ENCODE measurements at places on chromosomes 2 and 18.

- DNase-seq, result no peak
Measured at GRCh38 chr2:239640676-239641578, 240.1 kb upstream of the HDAC4 start.

DNA sequence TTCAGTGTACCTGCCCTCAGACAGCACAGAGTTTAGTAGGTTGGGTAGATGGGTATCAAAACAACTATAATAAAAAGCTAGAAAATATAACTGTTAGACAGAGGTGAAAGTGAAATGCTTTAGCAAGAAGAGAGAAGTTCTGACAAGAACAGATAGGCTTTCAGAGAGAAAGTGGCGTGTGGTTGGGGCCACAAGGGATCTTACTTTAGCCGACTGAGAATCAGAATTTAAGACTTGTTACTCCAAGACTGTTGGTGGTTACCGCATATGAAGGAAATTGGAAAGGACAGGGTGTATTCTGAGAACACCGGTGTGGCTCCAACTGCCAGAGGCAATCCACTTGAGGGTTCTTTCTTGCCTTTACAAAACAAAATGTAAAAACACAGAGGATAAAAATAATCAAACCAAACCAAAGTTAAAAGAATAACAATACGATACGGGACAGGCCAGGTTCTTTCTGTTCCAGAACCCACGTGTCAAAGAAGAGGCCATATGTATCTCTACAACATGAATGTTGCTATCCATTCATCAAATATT, 44.4 kb upstream of the AGPS start:
- no peak for DNase-seq

DNA sequence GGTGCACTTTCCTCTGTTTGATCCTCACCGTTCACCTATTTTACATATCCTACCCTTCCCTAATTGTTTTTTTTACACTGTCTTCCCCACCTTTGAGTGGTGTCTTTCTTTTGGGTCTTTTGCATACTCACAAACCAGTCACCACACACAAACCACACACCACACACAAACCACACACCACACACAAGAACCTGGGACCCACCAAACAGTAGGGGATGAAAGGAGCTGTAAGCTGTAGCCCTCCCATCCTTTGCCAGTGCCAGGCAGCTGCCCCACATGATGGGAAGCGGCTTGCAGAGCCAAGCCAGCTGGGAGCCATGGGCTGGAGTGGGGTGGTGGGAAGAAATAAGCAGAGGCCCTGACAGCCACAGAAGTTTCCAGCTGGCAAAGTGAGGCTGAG, 38.9 kb upstream of the MSH6 start:
- DNase-seq, result no peak

- DNase-seq, result no peak
Measured at GRCh38 chr2:203404996-203405395, 76.8 kb downstream of the ABI2 start.

DNA sequence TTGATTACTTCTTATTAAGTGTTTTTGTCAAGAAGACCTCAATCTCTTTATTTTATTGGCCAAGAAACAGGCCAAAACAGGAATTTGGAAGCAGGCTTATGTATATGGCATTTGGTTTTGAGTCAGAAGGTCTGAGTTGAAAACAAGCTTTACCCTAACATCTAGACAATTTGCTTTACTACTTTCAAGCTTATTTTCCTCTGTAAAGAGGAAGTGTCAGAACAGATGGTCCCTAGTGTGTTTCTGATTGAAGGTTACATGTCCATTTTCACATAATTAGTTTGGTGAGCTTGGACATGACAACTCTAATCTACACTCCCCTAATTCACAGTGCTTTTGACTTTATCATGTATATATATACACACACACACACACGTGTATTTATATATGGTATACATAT, 19.8 kb upstream of the MAP4K4 start:
- no peak for DNase-seq

- no peak for DNase-seq
Measured at GRCh38 chr2:215681799-215682596, 246.1 kb upstream of the FN1 start.

DNA sequence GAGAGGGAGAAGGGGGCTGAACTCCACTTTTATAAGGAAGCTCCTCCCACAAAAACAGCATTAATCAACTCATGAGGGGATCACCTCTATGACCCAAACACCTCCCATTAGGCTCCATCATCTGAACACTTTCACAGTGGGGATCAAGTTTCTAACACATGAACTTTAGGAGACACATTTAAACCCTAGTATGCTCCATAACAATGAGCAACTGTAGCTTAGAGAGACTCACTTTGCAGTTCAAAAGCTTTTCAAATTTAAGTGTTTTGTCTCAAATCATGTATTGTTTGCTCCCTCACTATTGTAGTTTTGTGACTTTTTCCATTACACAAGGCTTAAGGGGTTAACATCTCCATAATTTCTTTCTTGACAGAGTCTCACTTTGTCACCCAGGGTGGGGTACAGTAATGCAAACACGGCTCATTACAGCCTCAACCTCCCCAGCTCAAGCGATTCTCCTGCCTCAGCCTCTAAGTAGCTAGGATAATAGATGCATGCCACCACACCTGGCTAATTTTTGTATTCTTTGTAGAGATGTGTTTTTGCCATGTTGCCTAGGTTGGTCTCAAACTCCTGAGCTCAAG, 352.7 kb upstream of the CDH20 start:
- DNase-seq, result no peak

GRCh38 chr2:233862261-233862768, 5.9 kb downstream of the MSL3B start:
- DNase-seq, result no peak

- DNase-seq, result no peak
Measured at GRCh38 chr2:60316381-60317033, 236.9 kb downstream of the BCL11A start.

DNA sequence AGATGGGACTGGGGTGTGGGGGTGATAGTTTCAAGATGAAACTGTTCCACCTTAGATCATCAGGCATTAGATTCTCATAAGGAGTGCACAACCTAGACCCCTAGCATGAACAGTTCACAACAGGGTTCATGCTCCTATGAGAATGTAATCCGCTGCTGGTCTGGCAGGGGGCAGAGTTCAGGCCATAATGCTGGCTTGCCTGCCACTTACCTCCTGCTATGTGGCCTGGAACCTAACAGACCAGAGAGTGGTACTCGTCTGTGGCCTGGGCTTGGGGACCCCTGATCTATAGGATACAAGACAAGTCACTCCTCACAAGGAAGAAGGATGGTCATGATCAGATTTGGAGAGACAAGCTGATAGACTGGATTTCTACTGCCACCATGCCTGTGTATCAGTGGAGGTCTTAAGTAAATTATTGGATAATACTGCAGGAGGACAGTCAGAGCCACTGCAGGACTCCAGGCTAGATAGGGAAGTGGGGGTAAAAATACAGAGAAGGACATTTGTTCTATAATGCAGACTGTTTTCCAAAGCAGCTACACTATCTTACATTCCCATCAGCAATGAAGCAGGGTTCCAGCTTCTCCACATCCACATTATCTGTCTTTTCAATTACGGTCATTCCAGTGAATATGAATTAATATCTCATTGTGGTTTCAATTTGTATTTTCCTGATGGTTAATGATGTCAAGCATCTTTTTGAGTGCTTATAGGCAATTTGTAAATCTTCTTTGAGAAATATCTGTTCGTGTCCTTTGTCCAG, 28.8 kb upstream of the APOB start:
- no peak for DNase-seq

- no peak for DNase-seq
Measured at GRCh38 chr2:221392228-221392881, 179.7 kb downstream of the EPHA4 start.

- no peak for DNase-seq
Measured at GRCh38 chr2:215847056-215847455, 166.3 kb downstream of the MREG start.

GRCh38 chr2:128922154-128922553, 603.5 kb upstream of the HS6ST1 start:
- no peak for DNase-seq

DNA sequence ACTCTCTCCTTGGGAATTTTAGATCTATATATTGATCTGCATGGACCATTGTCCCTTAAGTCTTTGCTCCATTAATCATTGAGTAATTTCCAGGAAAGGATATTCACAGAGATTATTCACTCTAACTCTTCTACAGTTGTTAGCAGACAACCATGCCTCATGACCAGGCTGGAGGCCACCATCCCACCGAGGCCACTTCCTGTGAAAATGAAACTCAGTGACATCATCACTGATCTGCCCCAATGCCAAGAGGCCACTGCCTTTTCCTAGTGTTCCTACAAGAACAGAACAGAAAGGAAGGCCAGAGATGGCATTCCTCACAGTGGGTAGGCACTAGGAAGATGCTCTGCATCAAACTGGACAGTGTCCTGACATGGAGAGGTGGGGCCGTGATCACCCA, 161.3 kb downstream of the DTNA start:
- DNase-seq, result no peak

DNA sequence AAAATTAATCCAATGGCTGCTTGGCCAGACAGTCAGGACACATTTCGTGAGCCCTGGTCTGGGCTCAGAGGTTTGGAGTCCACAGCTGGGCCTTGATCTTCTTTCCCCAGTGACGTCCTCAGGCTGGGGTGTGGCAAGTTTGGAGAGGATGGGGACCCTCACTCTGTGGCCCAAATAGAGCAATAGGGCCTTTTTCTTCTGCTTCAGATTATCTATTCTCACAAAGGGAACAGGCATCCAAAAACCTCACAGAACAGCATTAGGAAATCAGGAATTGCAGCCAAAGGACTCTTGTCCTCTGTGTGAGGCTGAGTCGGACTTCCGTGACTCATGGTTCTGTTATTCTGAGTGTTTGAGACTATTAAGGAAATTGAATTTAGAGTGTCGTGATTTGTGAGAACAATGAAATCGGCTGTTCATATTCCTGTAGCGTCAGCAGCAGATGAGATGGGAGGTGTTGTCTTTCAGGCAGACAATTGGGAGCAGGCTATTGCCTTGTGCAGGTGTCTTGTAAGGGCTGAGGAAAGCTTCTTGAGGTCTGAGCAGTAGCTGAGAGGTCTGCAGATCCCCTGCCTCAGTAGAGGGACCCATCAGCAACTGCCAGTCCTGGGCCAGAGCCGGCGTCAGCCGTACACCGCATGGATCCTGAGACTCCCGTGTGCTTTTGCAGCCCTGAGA, 113.8 kb downstream of the SH3RF3 start:
- no peak for DNase-seq

DNA sequence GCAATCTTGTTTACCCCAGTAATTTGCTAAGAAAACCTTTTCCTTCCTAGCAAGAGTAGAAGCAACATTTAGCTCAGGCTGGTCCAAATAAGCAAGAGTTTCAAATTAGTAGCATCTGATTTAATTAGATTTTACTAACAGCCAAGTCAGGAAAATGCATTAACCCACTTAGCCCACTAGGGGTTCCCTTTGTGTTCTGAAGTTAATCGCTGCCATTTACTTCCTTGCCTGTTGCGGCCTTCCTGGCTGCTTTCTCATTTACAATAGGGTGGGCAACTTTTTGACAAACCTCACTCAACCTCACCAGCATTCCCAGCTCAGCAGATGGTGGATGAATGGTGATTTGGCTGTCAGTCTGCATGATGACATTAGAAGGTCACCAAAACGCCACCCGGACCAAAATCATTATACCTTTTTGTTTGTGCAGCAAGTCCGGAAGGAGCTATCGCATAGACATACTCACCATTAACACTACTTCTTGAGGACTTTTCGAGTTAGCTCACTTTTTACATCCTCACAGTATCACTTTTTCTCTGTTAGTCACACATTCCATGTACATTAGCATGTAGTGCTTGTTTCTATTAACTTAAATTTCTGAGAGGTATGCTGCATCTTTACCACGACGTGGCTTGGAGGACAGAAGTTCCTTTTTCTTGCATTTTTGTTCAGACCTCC, 101.5 kb upstream of the SETBP1 start:
- DNase-seq, result no peak

DNA sequence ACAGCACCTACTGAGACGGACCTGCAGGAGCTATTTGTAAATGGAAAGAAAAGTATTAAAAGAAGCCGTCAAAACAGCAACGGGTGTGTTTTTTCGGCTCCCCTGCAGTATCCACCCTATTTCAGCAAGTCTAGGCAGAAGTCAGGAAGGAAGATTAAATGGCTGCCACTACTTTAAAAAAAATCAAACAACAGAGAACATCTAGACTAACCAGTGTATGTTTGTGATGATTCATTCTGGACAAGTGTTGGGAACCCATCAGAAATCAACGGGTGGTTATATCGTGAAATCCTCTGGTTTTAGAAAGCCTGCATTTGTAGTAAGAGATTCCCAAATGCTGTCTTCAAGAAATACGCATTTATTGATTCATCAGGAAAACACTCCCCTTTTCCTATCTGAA, 9.0 kb downstream of the PMAIP1 start:
- DNase-seq, result no peak

DNA sequence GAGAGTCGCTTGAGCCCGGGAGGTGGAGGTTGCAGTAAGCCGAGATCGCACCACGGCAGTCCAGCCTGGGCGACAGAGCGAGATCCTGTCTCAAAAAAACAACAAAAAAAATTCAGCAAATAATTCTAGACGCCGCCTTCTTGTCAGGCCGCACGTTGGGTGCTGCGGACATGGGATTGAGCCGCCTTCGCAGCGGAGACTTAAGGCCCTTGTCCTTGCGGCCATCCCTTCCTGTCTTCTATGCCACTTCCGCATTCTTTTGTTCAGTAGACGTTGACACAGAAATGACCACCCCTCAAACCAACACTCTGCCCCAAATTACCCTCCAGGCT, 15.8 kb downstream of the PTPN18 start:
- no peak for DNase-seq

DNA sequence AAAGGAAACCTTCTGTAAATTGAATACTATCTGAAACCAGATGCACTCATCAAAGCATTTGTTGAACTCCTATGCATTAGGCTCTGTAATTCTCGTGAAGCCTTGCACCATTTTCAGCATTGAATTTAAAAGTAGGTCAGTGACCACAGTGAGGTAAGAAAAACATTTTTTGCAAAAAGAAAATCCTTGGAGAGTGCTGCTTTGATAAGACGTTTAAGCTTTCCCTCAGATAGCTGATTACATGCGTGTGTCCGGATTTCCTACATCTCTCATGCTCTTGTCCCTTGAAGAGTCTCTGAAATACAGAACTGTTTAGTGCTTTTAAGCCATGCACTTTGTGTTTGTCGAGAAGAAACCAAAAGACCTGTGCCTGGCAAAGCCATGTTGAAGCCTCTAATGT, 113.6 kb downstream of the FMNL2 start:
- no peak for DNase-seq

- no peak for DNase-seq
Measured at GRCh38 chr18:51236225-51236624, 38.7 kb upstream of the MEX3C start.

- DNase-seq, result no peak
Measured at GRCh38 chr2:179995741-179996515, 11.2 kb downstream of the CWC22 start.

DNA sequence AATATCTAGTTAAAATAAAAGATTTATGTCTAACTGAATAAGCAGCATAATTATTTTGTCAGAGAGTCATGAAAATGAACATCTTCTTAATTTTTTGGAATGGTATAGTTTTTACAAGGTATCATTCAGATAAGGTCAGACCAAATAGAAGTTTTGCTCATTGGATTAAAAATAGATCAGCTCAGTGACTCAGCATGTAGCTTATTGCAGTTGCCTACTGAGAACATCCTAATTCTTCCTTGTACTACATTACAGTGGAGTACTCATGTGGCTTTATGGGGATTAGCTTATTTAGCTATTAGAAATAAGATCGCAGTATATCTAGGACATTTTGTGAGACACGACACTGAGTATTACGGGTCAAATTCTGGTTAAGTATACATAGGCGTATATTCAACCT, 38.2 kb upstream of the PPM1B start:
- DNase-seq, result no peak

All from stimulated activated CD8-positive, alpha-beta memory T cell treated with anti-CD3 and anti-CD28 coated beads, Interleukin-7, amount 100 ng/mL, for 4 hours (primary cell).